Retina (tissue), 1 donor: ENCODE measurements at places on chromosomes 5 and 9.
A peak's percentile ranks its signal among the peaks of the same experiment; 100 is the strongest.

DNA sequence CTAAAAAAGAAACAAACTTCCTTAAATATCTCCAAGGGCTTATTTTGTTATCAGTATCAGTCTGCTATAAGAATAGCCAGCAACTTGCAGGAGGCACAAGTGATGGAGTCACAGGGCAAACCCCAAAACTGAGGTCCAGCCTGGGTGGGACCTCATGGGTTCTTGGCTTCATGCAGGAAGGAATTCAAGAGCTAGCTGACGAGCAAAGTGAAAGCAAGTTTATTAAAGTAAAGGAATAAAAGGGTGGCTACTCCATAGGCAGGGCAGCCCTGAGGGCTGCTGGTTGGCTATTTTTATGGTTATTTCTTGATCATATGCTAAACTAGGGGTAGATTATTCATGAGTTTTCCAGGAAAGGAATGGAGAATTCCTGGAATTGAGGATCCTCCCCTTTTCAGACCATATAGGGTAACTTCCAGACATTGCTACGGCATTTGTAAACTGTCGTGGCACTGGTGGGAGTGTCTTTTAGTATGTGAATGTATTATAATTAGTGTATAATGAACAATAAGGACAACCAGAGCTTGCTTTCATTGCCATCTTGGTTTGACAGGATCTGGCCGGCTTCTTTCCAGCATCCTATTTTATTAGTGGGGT is 231.9 kb downstream of the ADAMTSL1 start:
- no peak for DNase-seq

DNA sequence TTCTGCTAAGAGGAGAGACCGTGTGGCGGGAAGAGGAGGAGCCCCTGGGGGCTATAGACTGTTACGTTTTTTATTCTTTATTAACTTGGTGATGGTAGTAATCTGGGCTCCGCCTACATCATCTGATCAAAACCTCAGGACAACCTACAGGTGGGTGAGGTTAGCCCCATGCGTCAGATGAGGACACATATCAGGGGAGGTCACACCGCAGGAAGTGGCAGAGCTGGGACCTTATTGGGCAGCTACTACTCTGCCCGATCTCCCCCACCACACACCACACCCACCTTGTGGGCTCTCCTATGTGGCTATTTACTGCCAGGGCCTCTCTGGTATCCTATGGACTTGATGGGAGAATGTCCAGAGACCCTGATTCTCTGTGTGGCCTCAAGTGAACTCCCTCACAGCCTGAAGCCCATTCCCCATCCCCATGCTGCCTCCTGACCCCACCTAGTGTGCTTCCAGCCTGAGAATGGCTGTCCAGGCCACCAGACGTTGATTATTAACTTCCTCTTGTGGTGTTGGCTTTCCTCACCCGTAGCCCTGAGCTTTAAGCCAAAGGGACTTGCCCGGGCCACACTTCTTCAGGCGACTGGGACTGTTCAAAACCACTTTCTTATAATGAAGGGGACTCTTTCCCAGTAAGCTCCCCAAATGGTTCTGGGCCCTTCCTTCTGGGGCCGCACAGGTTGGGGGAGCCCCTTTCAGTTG is 8.2 kb downstream of the UNC5A start:
- no peak for DNase-seq

DNA sequence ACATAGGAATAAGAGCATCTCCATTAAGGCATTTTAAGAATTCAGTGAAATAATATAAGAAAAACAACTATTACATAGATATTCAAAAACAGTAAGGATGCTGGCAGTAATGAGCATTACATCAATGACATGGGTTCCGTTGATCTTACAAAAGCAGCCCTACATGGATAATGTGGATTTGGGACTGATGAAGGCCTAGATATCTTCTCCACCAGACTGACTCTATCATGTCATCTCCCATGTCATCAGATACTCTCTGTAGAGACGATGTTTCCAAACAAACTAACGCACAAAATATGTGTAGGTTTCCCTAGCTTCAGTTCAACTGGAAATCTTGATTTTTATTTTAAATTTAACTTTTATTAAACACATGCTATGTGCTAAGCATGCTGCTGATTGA is 3.6 kb downstream of the LURAP1L start:
- DNase-seq: no peak

- DNase-seq: no peak
These were observed 280.0 kb downstream of the DENND1A start for GRCh38 chr9:123649909-123650308.

DNA sequence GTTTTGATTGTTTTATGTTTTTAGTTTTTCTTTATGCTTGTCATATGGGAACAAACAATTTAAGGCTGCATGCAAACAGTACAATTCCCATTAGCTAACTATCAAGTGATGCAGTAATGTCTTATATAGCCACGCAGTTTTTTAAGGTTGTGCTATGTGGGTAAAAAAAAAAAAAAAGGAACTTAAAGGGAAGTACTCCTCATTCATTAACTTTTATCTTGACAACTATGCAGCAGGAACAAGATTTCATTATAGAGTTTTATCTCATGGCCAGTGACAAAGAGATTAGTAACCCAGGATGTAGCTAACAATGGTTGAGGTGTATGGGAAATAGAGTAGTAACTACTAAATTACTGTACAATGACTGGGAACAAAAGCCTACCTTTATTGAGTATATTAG is 1008.2 kb upstream of the CDH9 start:
- DNase-seq: no peak

- DNase-seq: no peak
These were observed 35.0 kb upstream of the ROPN1L start for GRCh38 chr5:10406651-10407050.

DNA sequence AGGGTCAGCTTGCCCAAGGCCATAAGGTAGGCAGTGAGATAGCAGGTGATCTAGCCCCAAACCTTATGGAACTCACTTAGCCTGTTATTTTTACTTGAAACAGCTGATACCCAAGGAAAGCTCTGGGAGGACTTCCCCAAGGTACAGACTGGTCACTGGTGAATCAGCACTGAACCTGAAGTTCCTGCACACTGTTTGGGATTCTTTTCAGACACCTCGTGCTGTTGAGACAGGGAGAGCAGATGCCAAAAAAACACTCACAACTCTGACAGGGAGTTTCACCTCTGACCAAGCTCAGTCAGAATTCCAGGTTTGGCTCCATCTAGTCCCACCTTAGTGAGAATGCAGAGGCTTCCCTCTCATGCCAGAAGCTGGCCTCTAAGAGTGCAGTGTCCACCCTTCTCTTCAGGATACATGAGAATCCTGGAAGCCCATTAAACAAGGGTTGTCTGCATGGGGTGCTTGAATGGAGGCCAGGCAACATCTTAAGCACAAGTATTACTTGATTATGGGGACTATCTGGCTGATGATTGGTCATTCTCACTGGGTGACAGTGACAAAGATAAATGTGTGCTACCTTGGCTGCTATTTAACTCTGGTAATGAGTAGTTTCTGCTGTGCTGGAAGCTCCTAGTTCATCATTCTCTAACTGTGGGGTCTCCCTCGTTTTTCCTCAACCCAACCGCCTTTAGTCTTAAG is 122.8 kb upstream of the SLIT3 start:
- no peak for DNase-seq

- DNase-seq: no peak
These were observed 93.3 kb downstream of the LIFR start for GRCh38 chr5:38462976-38463633.

GRCh38 chr5:167104351-167104750 is 1187.1 kb upstream of the WWC1 start:
- no peak for DNase-seq

GRCh38 chr5:92552206-92553160 is 1028.5 kb downstream of the NR2F1-AS1 start:
- no peak for DNase-seq

- DNase-seq: no peak
These were observed 113.0 kb upstream of the PCA3 start for GRCh38 chr9:76651119-76651705.

GRCh38 chr5:172815631-172816030 is 18.4 kb upstream of the ERGIC1 start:
- DNase-seq: no peak

DNA sequence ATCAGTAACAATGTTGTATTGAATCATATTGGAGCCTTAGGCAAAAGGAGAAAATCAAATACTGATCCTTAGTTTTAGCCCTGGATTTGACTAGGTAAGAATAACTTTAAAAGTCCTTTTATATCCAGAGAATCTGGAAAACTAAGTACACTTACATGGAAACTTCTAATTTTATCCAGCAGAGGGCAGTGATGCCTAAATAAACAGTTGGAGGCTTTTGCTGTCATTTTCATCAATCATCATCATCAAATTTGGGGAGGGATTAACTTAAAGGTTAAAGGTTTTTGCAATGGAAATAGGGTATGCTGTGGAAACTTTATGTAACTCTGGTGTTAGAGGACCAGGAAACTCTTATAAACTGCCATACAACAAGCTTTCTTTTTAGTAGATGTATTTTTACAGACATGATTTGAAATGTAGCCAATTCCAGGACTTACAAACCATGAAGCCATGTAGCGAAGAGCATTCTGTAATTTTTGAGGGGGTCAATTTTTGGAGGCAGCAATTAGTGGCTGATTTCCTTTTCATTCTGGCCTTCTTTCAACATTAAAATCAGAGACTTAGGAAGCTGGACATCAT is 112.7 kb downstream of the OSTF1 start:
- DNase-seq: peak; percentile 28

DNA sequence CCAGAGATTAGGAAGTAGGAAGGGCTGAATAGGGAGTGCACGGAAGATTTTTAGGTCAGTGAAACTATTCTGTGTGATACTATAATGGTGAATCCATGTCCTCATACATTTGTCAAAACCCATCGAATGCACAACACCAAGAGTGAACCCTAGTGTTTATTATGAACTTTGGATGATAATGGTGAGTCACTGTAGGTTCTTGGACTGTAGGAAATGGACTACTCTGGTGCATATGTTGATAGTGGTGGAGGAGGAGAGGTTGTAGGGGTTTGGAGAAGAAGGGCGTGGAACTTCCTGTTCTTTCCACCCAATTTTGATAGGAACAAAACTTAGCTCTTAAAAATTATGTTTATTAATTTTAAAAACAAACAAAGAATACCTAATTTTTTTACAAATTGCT is 14.3 kb downstream of the CTSL start:
- DNase-seq: no peak

DNA sequence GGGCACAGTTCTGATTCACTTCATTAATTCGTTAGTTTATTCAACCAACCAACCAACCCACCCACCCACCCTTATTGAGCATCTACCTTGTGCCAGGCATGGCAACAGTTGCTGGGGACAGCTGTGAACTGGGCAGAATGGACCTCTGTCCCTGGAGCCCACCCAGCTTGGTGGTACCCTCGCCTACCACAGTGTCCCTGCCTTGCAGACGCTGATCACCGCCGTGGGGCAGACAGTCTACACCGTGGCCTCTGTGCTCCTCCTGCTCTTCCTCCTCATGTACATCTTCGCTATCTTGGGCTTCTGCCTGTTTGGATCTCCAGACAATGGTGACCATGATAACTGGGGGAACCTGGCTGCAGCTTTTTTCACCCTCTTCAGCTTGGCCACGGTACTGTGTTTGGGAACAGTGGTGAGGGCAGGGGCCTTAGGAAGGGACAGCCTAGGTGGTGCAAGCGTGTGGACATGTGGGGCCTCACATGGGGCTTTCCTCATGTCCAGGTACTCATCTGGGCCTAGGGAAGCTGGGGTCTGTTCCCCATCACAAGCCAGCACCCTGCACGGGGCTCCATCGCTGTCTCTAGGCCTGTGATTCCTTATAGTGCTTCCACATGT is 26.2 kb downstream of the PITX1 start:
- DNase-seq: no peak

GRCh38 chr5:40383749-40384651 is 295.7 kb upstream of the PTGER4 start:
- DNase-seq: no peak

- no peak for DNase-seq
These were observed 17.8 kb downstream of the SERINC5 start for GRCh38 chr5:80238097-80238496.

- no peak for DNase-seq
These were observed 77.0 kb upstream of the DAP start for GRCh38 chr5:10838038-10838437.

DNA sequence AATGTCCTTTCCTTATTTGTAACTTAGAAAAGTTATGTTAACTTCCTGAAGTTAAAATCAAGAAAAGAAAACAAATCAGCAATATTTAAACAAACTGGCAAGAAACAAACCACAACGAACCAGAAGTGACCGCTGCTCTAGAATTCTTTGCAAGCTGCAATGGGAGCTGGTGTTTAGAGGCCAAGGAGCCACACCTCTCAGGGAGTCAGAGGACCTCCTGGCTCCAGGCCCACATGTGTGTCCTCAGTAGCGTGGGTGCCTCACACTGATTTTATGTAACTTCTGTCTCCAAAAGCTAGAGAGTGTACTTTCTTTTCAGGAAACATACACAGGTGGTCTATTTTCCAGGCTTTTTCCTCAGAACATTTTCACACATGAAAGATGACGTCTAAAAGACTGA is 100.4 kb downstream of the IRX2 start:
- DNase-seq: no peak

- DNase-seq: no peak
These were observed 241.5 kb downstream of the PAPPA start for GRCh38 chr9:116394894-116395698.

GRCh38 chr5:119077444-119077843 is 6.6 kb downstream of the DMXL1 start:
- DNase-seq: no peak

GRCh38 chr9:131868766-131869165 is 128.9 kb upstream of the RAPGEF1 start:
- no peak for DNase-seq

GRCh38 chr5:36202521-36202961 is 39.2 kb downstream of the NADK2 start:
- no peak for DNase-seq

DNA sequence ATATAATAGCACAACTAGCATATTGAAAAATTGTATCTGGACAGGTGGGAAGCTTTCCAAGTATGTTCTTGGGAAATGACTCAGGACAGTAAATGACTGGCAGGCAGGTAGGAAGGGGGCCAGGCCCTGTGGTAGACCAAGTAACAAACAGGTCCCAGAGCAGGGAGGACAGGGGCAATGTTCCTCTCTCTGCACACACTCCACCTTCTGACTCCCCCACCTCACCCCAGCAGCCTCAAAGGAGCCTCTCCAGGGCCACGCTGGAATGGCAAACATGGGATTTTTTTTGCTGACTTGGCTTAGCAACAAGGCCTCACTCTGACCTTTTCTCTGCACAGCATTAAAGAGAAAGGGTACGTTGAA is 31.1 kb upstream of the IQGAP2 start:
- DNase-seq: no peak

- DNase-seq: no peak
These were observed 8.6 kb downstream of the ITK start for GRCh38 chr5:157189223-157189622.

DNA sequence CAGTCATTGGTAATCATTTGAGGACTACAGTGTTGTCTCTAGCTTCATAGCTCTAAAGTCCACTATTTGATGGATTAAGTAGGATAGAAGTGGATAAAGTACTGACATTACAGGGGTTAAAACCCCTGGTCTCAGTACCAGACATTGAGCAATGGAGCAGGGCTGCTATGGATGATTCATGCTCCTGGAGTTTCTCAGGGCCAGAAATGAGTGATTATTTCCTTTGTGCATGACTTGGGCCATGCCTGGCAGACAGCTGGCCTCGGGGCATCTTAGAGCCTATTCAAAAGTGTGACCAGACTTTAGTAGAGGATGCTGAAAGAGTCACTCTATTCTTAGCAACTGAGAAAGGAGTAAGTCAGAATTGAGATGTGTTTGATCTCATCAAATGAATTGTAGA is 350.7 kb upstream of the TLE4 start:
- no peak for DNase-seq
